ENCODE measurements at places on chromosomes 1 and 21.
A peak's percentile ranks its signal among the peaks of the same experiment; 100 is the strongest.

DNA sequence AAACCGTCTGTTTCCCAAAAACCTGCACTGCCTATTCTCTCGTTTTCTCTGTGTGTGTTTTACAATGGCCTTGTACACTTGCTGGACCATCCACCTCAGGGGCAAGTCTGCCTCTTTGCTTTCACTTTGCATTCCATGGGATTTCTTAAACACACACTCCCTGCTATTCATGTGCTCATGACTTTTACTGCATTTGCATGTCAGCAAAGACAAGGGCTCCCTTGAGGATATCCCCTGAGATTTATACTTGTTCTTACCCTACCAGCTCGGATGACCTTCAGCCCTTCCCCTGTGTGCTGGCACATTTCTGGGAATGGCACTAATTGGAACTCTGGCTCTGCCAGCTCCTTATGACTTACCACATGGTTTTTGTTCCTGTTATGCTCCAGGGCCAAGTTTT, 386.9 kb downstream of the AMY1C start:
- no peak for DNase-seq

GRCh38 chr21:26546446-26547097, 26.5 kb downstream of the CYYR1 start:
- no peak for DNase-seq

GRCh38 chr1:18126616-18127015, 19.0 kb downstream of the IGSF21 start:
- no peak for DNase-seq

DNA sequence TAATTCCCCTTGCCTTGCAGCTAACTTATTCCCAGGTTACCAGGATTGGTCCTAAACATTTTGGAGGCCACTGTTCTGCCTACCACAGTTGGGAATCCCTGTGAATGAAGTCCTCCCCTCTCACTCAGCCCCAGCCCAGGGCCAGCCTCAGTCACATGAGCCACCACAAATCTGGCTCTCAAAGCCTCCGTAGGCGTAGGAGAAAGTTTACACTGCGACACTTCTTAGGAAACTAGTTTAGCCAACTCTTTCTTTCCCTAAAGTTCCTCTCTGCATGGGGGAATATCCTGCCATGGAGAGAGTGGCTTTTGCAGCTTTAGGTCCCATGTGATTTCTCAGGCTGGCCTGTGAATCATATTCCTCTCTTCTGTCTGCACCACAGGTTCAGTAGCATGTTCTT, 45.7 kb upstream of the ETV3 start:
- no peak for DNase-seq

GRCh38 chr1:230794871-230795605, 47.9 kb downstream of the CAPN9 start:
- no peak for DNase-seq

GRCh38 chr1:119859647-119860046, 36.7 kb downstream of the ADAM30 start:
- DNase-seq, result peak; percentile 75

- DNase-seq, result peak; percentile 40
Measured at GRCh38 chr1:100979631-100980030, 46.0 kb downstream of the DPH5 start.

DNA sequence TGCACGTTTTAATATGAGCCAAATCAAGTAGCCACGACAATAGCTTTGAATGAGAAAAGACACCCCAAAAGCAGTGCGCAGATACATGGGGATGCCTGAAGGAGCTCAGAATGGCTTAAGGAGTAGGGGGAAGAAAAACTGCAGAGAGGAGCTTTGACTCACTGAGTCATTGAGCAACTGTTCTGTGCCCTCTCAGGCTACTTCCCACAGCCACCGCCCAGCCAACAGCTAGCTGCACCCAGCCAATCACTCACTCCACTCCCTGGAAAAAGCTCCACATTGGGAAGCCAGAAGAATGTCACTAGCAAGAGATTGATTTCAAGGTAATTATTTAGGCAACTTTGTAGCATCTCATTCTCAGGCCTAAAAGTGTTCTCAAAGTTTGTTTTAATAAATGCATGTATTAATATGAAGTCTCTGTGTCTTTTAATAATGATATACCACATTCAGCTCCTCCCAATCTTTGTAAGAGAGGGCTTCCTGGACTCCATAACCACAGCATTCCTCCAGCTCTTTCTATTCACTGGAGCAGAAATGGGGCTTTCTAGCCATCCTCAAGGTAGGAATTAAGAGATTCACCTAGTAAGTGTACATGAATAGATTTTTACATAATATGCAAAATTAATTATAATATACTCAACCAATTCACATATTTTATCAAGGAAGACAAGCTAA, 16.8 kb downstream of the DUSP10 start:
- DNase-seq, result peak; percentile 58

DNA sequence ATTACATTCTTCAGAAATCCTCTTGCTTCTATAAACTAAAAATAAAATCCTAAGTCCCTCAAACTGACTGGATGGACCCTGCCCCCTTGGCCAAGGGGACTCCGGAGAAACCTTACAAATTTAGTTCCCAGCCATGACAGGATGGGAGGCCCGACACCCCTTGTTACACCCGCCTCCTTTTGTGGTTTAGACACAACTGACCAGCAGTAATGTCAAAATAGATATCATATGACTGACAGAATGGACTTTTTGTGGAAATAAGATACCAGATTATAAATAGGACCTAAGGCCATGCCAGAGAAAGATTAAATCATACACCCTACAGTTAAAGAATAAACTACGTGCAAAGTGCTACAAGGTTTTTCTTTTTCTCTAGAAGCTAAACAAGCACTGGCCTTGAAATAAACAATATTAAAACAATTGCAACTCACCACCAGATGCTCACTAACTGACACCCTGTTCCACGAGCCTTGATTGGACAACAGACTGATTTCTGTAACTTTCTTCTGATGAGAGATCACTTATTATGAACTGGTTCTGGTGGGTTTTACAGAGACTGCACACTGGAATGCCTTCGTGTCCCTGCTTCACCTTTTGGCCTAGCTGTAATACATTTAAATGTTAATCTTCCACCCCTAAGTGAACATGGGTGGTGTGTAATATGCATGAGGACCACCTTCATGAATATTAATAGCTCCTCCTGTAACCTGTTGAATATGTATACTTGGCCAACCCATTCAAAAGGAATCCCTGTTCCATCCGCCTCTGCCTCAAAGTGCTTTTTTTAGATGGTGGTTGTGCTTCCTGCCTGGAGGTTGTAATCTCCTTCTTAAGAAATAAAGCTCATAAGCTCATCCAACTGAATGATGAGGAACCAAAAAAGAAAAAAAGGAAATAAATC, 99.6 kb downstream of the ODF2L start:
- DNase-seq, result no peak

DNA sequence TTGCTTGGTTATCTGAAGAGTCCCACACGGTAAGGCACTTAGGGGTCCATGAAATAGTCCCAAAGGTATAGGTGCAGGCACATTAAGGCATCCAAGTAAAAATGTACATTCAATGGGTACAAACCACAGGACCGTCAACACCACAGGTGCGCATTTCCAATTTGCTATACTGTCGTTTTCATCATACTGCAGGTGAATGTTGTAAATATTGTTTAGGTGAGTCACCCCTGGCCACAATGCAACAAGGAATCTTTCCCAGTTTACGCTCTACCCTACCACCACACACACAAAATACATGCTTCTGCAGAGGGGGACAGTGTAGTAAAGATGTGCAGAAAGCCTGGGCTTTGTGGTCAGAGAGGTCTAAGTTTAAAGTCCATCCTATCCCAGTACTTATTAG, 13.7 kb downstream of the CADM3 start:
- no peak for DNase-seq

DNA sequence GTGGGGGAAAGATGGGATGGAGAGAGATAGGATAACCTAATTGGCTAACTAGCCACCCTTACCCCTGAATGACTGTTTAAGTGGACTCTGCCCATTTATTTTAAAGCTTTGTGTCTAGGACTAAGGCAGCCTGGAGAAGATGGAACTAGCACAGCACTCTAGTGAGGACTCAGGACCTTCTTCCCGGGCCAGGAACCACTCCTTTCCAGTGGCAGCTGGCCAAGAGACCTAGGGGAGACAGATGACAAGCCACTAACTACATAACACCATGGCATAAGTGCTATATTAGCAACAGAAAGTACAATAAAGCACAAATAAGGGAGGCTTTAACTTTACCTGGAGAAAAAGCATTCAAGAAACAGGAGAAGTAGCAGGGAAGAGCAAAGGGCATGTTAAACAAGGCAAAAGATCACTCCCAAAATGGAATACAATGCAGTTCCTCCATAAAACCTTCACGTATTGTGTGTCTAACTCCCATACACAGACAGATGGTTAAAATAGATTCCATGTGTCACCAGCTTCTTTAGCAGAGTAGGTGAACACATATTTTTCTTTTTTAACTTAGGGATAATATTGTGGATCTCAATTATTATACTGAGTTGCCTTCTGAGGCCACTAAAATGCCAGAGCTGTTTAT, 20.6 kb downstream of the CLCA1 start:
- DNase-seq, result no peak

DNA sequence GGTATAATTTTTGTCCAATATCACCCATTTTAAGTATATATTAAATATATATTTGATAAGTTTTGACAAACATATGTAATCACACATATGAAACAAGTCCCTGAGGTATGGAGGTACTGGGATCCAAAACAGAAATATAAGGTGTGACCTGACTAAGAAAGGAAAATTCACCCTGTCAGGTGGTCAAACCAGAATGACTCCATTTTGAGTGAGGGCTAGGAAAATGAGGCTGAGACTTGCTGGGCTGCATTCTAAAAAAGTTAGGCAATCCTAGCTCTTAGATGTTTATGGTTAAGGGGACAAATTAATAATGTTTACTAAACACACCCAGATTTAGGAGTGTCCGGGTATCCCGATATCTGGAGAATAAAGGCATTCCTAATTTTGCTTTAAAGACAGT, 11.6 kb upstream of the SLC19A2 start:
- no peak for DNase-seq

- DNase-seq, result no peak
Measured at GRCh38 chr1:14634486-14634885, 36.0 kb downstream of the KAZN start.

DNA sequence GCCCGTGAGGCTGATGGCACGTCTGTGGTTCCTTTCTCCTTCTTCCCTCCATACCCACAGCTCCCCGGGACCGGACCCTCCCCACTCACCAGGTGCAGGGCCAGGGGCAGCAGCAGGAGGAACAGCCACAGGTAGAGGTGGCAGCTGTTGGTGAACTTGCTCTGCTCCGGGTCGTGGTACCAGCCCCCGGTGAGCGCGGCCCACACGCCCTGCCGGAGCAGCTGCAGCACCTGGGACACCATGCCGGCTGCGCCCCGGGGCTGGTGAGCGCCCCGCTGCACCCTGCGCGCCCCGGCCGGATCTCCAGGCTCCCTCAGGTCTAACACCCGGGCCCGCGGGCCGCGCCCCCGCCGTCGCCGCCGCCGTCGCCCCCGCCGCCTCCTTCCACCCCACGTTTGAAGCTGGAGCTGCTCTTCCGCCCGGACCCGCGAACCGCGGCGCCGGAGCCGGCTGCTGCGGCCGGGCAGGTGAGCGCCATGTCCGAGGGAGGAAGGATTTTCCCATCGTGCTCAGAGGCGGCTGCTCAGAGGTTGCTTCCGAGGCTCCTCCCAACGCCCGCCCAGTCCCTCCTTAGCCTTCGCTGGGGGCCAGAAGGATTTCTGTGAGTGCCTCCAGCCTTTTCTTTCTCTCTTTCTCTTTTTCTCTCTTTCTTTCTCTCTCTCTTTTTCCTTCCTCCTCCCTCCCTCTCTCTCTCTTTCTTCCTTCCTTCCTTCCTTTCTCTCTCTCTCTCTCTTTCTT, at the start of gene PCNX2:
TSS of gene PCNX2 (minus strand) at position 489 of the 738 bp plus-strand sequence. CDS start at position 242, 247 bp downstream.
- peak; percentile 56 for DNase-seq

DNA sequence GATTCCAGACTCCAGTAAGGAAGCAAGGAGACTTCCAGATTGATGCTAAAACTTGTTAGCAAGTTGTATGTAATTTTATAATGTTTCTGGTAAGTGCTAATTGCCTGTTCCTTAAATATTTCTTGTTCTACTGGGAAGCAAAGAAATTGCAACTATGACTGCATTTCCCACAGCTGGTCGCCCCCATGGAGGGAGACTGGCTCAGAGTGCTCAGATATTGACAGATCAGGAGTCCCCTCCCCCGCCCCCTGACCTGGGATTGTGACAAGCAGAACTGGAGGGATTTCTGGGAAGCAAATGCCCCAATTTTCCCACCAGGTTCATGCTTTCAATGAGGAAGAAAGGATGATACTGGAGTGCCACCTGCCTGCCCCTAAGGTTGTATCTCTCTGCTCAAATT, 82.2 kb upstream of the HMGB4 start:
- no peak for DNase-seq

- no peak for DNase-seq
Measured at GRCh38 chr1:19547814-19548213, 62.5 kb upstream of the CAPZB start.

DNA sequence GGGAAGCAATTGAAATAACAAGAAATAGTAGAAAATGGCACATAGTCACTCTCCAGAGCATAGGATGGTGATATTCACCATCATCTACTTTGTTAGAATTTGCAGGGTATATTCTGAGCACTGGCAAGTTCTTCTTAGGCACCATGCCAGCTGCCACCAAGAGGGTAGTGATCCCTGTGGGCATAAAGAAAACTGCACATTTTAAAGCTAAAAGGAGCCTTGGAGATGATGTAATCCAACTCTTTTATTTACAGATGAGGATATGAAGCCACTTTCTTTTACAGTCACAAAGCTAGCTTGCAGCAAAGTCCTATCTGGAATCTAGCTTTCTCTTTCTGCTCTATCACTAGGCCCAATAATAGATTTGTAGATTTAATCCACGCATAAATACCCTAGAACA, 69.0 kb downstream of the PTGER3 start:
- no peak for DNase-seq

GRCh38 chr1:43975249-43975961, 645 bp downstream of the ATP6V0B start:
- DNase-seq, result no peak

Measured in fibroblast of upper back skin (primary cell).